ENCODE measurements at places on chromosomes 2 and 18. TPM values are rescaled to one million over a fixed set of nuclear protein-coding genes. Genes with fewer than 3 reads are reported as not detected.

Gene MARCO
- not detected for total RNA-seq

Gene ACMSD
- not detected for total RNA-seq

Gene G6PC2
- not detected for total RNA-seq

Gene C1QL2
- not detected for total RNA-seq

Gene ADRA2B
- 0.52 TPM for total RNA-seq

Gene MLPH
- total RNA-seq = not detected

Gene PLCD4
- total RNA-seq = 0.49 TPM

Gene RETREG2
- 44.0 TPM for total RNA-seq

GRCh38 chr2:219571311-219572236 is at the start of gene OBSL1:
TSS of gene OBSL1 (minus strand) at chr2:219571539. CDS start at chr2:219571232, 307 bp downstream.
- no peak for DNase-seq

DNA sequence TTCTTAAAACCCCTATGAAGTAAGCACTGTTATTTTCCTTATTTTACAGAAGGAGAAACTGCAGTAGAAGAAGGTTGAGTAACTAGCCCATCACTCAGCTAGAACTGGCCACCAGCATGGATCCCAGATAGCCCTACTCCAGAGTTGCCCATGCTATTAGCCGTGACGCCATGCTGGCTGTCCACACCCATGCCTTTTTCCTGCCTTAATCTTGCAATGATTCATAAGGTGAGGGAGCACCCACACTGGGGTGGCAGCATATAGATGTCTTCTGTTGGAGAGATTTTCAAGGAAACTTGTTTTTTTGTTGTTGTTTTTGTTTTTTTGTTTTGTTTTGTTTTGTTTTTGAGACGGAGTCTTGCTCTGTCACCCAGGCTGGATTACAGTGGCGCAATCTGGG is 204.1 kb upstream of the HAAO start:
- no peak for DNase-seq

DNA sequence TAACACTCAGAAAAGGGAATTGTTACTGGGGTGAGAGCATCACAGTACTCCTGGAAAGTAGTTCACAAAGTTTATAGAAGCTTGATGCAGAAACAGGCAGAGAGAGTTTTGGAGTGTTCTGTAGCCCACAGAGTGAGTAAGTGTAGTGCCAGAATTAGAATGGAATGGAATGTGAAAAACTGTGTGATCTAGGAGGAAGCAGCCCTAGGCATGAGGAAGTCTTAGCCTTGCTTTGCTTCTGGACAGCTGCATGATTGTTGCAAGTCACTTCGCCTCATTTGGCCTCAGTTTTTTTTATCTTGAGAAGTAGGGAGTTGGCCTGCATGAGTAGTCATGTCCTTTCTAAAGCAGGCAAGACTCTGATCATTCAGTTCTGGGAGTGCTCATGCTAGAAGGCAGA is 10.9 kb downstream of the SERPINB12 start:
- DNase-seq = no peak

GRCh38 chr2:69280796-69281412 is 106.1 kb downstream of the GFPT1 start:
- no peak for DNase-seq

DNA sequence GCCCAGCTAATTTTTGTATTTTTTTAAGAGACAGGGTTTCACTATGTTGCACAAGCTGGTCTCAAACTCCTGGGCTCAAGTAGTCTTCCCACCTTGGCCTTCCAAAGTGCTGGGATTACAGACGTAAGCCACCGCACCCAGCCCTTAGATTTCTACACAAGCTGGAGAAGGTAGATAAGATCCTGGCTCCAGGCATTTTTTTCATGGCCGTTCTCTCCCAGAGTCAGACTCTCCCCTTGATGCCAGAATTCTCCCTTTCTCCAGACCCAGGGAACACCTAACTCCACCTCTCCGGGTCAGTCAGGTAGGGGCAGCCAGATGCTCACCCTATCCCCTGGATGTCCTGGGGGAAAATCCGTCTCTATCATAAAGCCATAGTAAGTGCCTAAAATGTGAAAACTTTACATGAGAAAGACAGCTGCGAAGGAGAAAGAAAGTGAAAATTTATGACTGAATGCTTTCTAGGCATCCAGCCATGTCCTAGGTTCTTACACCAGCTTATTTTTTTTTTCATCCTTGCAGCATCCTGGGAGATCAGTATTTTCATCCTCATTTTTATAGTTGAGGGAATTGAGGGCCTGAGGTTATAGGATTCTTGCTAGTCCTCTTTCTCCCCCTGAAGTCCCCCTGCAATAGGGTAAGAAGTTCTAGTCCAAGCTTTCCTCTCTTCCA is 16.3 kb downstream of the SIX3 start:
- DNase-seq = no peak

DNA sequence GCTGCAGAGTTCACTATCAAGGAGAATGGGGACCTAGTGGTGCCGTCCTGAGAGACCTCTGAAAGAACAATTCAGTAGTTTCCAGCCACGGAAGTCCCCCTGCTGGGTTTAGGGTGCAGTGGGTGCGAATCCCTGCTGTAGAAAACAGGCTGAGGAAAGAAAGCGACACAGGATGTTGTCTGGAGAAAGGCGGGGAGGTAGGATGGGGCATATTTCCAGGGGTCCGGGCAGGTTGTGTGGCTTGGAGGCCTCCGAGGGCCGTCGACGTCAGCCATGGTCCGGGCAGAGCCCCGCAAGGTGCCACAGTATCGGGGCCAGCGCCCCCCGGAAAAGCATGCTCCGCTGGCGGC is 807 bp upstream of the CREB1 start:
- DNase-seq = peak; percentile 74

- DNase-seq = no peak
Observed at GRCh38 chr2:111039628-111040383, 80.9 kb upstream of the BCL2L11 start.

DNA sequence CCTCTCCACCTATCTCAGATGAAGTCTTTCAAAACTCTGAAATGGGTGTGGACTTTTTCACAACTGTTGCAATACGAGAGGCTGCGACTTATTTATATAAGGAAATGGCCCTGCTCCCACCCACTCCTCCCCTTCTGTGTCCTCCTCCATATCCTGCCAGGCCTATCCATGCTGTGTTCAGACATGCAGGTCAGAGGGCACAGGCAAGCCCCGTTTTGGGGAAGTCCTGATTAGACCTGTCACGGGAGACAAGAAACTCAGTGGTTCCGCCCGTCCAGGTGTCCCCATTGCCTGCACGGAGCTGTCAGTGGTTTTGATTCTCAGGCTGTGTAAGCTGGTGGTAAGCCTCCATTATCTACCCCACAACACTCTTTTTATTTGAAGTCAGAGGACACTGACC is 99.6 kb upstream of the MGAT5 start:
- DNase-seq = no peak

GRCh38 chr2:219149667-219150066 is 10.9 kb downstream of the NHEJ1 start:
- no peak for DNase-seq

- DNase-seq = no peak
Observed at GRCh38 chr18:12458771-12459170, 51.0 kb downstream of the PRELID3A start.

GRCh38 chr2:65057391-65058052 is 1.3 kb downstream of the CEP68 start:
- DNase-seq = peak; percentile 77

- no peak for DNase-seq
Observed at GRCh38 chr2:42032224-42032620, 15.6 kb upstream of the PKDCC start.

DNA sequence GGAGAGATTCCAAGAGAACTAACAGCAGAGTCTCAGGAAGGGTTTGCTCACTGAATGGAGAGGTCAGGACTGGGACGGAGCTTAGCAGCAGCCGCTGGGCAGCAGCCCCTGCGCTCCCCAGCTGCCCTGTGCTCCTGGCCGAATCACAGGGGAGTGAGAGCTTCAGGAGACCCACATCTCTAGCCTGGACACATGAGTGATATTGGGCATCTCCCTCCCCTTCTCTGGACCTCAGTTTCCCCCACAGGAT is 511 bp downstream of the MATN3 start:
- no peak for DNase-seq

DNA sequence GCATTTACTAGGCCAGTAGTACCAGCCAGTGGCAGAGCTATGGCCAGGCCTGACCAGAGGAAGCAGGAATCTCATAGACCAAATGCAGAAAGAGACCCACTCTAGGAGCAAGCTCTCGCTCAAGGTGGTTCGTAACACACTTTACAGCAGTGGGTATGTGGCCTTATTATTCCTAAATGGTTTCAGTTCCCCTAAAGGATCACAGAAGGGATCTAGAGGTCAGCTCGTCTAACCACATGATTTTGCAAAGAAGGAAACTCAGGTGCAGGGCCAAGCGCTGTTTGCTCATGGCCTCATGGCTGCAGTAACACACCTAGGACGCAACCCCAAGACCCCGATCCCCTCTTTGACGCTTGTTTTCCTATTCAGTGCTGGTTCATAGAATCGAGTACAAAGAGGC is 65.5 kb upstream of the ATG16L1 start:
- DNase-seq = no peak

All from activated naive CD4-positive, alpha-beta T cell treated with anti-CD3 and anti-CD28 coated beads for 36 hours (primary cell).